ENCODE measurements at places on chromosomes 1 and 21. TPM values are rescaled to one million over a fixed set of nuclear protein-coding genes. Genes with fewer than 3 reads are reported as not detected.

The ATAD3C gene
- total RNA-seq = 1.5 TPM

- DNase-seq = peak; percentile 5
Observed at GRCh38 chr21:45525910-45526306, 16.3 kb downstream of the SLC19A1 start.

The RGS13 gene
- not detected for total RNA-seq

GRCh38 chr1:111734426-111734825 is 4.8 kb downstream of the INKA2 start:
- DNase-seq = no peak

The ZNF683 gene
- total RNA-seq = not detected

DNA sequence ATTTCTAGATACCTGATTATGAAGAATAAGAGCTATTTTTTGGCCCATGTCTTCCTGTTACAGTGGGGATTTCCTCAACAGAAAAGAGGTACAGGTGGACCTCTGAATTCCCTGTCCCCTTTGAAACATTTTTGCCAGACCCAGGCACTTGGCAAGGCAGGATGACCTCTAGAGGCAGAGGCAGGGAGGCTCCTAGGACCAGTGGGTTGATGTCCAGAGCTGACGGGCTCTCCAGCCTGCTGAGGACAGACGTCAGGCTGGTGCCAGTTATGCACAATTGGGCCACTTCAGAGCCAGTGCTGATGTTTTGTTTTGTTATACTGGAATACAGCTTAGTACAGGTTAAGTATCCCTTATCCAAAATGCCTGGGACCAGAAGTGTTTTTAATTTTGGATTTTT is 18.5 kb upstream of the A3GALT2 start:
- peak; percentile 83 for DNase-seq

The RGSL1 gene
- not detected for total RNA-seq

GRCh38 chr1:244210884-244211558 is 159.9 kb downstream of the ZBTB18 start:
- DNase-seq = no peak

The CKS1B gene
- total RNA-seq = 21.4 TPM

DNA sequence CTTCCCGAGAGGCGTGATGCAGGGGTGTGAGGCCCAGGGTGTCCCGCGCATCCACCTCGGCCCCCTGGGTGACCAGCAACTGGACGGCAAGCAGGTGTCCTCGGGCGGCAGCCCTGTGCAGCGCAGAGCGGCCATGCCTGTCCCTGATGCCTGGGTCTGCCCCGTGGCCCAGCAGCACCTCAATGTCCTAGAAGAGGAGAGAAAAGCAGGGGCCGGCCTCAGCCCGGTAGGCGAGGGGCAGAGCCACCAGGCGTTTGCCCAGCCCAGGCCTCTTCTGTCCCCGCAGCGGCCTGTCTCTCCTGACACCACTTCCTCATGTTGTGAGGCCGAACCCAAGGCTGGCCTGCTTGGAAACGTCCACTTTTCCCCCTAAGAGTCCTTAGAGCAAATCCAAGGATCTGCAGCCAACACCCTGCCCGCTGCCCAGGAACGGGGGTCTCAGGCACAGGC is 1.7 kb downstream of the ANKRD65 start:
- DNase-seq = no peak

DNA sequence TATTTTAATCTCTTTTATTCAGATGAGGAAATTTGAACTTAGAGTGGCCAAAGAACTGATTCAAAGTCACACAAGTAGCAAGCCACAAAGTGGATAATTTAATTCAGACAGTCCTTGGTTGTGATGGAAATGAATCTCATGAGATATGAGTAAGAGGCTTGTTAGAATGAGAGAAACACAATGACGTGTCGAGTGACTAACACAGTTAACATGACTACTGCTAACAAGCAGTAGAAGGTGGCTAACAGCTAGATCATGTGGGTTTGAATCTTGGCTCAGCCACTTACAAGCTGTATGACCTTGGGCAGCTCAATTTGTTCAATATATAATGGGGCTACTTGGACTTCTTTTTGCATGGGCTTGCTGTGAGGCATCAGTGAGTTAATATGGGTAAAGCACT is 104.5 kb upstream of the LMO4 start:
- no peak for DNase-seq

The KIAA1614 gene
- 16.6 TPM for total RNA-seq

The WNT3A gene
- total RNA-seq = not detected

Measured in right cardiac atrium (tissue), 5 donors.